Stimulated activated CD8-positive, alpha-beta memory T cell treated with anti-CD3 and anti-CD28 coated beads, Interleukin-4, amount 100 ng/mL, for 1 hour (primary cell): ENCODE measurements at places on chromosomes 4 and X.

GRCh38 chrX:63919081-63919480 is 134.1 kb upstream of the ARHGEF9 start:
- DNase-seq = no peak

- no peak for DNase-seq
Observed at GRCh38 chrX:101359966-101360365, 11.4 kb upstream of the TIMM8A start.

GRCh38 chr4:104589264-104589868 is 94.7 kb upstream of the CXXC4 start:
- no peak for DNase-seq

- no peak for DNase-seq
Observed at GRCh38 chrX:37776283-37776986, 3.4 kb upstream of the CYBB start.

- no peak for DNase-seq
Observed at GRCh38 chrX:53163436-53163835, 61.6 kb downstream of the KDM5C start.

GRCh38 chr4:127055357-127055756 is 577.4 kb upstream of the INTU start:
- no peak for DNase-seq

DNA sequence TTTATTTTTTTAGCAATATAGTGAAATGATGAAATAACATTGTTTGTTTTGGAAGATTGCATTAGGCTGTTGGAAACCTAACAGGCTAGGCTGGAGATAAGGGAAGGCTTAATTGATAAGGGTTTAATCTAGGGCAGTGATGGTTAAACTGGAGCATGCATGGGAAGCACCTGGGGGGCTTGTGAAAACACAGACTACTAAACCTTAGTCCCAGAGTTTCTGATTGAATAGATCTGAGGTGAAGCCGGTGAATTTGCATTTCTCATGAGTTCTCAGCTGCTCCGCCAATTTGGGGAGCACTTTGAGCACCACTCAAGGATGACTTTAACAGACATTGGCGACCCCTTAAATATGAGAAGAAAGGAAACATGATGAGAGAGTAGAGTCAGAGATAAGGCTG is 11.5 kb downstream of the STK26 start:
- DNase-seq = no peak

- no peak for DNase-seq
Observed at GRCh38 chr4:43112139-43112538, 219.6 kb downstream of the GRXCR1 start.

DNA sequence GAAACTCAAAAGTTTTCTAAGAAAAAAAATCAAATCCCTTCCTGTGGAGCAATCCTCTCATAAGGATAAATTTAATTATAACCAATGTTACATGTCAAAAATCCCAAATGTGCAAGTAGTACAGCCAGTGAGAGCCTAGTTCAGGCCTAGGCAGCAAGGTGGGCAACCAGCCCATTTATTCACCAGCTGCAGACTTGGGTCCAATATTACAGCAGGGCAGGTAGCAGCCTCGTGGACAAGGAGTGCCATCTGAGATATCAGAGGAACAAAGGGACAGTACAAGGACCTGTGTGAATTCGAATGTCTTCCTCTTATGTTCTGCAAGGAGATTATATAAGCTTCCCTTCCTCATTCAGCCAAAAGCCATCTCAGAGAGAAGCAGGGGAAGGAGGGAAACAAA is 6.6 kb downstream of the HELQ start:
- no peak for DNase-seq

DNA sequence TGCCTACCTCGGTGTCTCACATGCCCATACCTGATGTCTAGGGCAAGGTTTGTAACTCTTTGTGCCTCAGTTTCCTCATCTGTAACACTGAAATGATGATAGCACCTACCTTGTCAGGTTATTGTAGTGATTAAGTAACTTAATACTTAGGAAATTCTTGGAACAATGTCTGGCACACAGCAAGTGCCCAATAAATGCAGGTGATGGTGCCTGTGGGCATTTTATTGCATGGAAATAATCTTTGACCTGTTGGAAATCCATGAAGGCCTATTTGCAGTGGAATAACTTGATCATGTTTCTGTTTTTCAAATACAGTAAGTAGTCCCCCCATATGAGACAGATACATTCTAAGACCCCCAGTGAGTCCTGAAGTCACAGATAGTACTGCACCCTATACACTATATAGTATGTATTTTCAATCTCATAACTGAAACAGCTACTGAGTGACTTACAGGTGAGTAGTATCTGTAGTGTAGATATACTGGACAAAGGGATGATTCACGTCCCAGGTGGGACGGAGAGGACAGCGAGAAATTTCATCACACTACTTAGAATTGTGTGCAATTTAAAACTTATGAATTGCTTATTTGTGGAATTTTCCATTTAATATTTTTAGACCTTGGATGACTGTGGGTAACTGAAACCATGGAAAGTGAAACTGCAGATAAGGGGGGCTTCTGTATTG is 42.1 kb downstream of the AFF1 start:
- no peak for DNase-seq

- DNase-seq = no peak
Observed at GRCh38 chr4:37795581-37796195, 30.8 kb upstream of the PGM2 start.

GRCh38 chr4:113223001-113223400 is 173.5 kb downstream of the ANK2 start:
- DNase-seq = no peak

DNA sequence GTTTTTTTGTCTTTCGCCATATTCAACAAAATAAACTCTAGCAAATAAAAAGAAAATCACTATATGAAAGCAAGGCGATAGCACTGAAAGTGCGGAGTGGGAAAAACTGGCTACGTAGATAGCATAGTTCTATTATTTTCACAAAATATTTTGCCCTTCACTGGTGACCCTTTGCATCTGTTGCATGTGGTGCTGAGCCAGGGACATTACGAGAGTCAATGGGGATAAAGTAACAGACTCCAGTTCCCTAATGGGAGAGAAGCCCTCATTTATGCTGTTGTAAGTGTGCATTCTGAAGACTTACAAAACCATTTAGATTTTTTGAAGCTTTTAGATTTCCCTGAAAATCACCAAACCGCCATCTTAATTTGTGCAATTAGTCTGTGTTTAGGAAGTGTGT is 501.6 kb downstream of the PPARGC1A start:
- DNase-seq = no peak

- no peak for DNase-seq
Observed at GRCh38 chrX:119158226-119158625, 30.6 kb upstream of the KIAA1210 start.

GRCh38 chrX:68420559-68420958 is 12.7 kb downstream of the OPHN1 start:
- no peak for DNase-seq

DNA sequence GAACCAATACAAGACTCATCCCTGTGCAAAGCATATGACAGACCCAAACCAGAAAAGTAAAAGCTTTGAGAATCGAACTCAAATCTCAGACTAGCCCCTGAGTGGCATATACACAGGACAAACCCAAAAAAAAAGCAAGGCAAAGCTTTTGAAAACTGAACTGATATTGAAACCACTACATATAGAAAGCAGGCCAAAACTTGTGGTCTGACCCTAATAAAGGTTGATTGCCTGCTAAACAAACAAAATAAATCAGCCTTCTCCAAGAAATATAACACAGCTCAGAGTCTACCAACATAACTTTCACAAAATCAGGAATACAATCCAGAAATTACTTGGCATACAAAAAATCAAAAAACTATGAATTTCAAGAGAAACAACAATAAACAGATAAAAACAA is 40.3 kb downstream of the LRBA start:
- DNase-seq = no peak

DNA sequence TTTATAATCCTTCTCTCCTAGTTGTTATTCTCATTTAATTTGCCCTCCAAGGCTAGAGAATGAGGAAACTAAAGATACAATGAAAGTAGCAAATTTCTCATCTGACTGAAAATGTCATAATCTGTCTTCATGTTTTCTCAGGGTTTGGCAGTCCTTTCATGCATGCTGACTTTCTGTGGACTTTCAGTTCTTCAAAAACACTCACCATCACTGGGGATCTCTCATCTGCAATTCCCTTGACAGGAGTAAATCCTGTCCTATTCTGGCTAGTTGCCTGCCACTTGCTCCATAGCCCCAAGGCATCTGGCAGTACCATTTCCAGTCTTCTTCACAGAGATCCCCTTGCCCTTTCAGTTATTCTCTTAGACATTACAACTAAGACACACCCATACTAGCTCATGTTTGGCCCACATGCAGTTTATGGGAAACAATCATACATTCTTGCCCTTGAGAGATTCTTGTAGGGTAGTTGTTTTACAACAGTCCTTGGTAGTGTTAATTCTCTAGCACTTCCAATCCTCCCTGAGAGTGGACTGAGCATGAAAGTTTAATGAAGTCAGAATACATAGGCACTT is 449.7 kb upstream of the KLHL4 start:
- DNase-seq = no peak

- no peak for DNase-seq
Observed at GRCh38 chrX:43560247-43560946, 95.7 kb upstream of the MAOA start.

DNA sequence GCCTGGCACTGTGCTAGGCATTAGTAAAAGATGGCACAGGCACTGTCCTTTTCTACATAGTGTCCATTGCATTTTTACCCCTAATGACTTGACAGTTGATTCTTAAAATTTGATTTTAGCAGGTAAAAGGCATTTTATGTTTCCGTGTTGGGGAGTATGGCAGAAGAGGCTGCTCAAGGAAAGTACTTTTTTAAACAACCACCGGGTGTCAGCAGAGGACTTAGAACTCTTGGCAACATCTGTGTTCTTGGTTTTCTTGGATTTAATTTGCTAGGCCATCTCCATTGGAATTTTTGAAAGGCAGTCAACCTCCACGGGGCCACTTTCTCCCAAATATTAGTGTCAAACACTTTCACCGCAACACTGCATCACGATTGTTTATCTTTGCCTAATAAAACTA is 102.9 kb downstream of the TSPAN7 start:
- no peak for DNase-seq

GRCh38 chrX:2584251-2585157 is 83.7 kb upstream of the DHRSX start:
- no peak for DNase-seq

- no peak for DNase-seq
Observed at GRCh38 chr4:142353149-142353738, 492.9 kb downstream of the INPP4B start.

- DNase-seq = no peak
Observed at GRCh38 chrX:70505451-70505841, 60.8 kb downstream of the DLG3 start.

DNA sequence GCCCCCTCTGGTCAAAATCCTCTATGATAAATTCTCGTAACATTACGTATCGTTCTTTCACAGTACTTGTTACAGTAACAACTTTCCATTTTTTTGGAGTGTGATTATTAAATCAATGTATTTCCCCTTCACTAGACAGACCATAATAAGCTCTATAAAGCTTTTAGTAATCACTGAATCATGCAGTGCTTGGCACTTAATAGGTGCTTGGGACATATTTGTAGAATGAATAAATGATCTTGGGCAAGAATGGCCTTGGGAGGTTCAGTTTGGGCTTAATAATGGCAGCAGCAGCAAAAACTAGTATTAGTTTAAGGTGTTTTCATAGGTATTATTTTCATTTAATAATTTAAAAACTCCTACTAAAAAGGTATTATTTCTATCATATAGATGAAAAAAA is 33.4 kb upstream of the SFRP2 start:
- DNase-seq = no peak

- no peak for DNase-seq
Observed at GRCh38 chr4:1970926-1971325, 37.8 kb downstream of the NELFA start.

- DNase-seq = no peak
Observed at GRCh38 chr4:181529537-181529936, 713.7 kb upstream of the TENM3 start.

- DNase-seq = no peak
Observed at GRCh38 chr4:188168726-188169373, 29.6 kb downstream of the TRIML1 start.

GRCh38 chr4:18209448-18209847 is 187.9 kb upstream of the LCORL start:
- no peak for DNase-seq

- no peak for DNase-seq
Observed at GRCh38 chr4:172996571-172997216, 171.9 kb upstream of the GALNT7 start.

GRCh38 chr4:3765271-3766035 is 732 bp upstream of the ADRA2C start:
- no peak for DNase-seq

DNA sequence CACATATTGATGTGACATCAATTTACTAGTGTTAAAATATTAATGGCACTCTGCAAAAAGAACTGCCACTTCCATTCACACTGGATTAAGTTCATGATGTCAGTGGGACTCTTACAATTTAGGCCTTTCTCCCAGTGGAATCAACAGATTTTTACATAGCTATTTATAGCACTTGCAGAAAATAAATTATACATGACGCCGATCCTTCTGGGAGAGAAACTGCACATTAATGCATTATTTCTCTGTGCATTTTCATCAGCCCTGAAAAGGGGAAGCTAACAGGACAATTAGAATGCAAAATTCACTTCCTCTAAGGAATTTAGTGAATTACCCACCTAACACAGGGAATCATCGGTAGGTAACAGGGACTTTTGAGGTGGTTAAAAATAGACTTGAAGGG is 15.7 kb downstream of the LGI2 start:
- DNase-seq = no peak

GRCh38 chr4:149738156-149738555 is 77.5 kb downstream of the IQCM start:
- no peak for DNase-seq

- DNase-seq = no peak
Observed at GRCh38 chr4:139921429-139922184, 232.4 kb downstream of the MAML3 start.

GRCh38 chr4:146059865-146060264 is 115.7 kb upstream of the LSM6 start:
- no peak for DNase-seq

DNA sequence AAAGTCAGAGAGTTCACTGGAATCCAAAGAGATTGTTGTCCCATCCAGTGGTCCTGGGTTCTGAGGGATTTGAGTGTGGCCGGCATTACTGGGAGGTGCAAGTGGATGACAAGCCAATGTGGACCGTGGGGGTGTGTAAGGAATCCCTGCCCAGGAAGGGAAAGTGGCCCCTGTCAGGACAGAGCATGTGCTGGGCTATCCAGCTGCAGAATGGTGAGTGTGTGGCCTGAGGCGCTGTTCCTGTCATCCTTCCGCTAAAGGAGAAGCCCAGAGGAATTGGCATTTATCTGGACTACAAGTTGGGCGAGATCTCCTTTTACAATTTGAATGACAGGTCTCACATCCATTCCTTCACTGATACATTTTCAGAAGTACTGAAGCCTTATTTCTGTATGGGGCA is 20.4 kb upstream of the TRIM60 start:
- no peak for DNase-seq

- no peak for DNase-seq
Observed at GRCh38 chr4:56186808-56187523, 200.3 kb downstream of the AASDH start.
